ENCODE measurements at places on chromosomes 12 and 14.

- DNase-seq, result no peak
Observed at GRCh38 chr14:103149351-103150237, 26.3 kb downstream of the TNFAIP2 start.

DNA sequence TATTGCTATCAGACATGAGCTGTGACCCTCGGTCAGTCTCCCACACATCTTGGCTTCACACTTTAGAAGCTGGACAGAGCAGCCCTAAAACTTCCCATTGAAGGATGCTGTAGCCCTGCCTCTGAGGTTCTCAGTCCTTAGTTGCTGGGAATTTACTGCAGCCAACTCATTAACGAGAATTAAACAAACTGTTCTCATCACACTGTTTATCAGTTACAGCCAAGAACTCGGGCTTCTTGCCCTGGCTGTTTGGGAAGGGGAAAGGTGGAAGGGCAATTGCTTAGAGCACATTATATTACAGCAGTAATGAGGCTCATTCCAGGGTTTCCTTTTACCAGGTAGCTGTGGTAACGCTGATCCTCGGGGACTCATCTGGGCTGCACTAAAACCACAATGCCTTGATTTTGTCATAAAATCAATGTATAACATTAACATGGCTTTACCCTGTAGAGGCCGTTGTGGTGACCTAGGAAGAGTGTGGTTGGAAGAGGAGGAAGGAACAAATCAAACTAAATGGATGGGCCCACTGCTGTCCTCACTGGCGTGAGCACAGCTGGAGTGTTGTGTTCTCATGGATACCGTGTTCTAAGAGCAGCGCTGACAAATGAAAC lies 87.1 kb downstream of the GPR135 start:
- DNase-seq, result no peak

DNA sequence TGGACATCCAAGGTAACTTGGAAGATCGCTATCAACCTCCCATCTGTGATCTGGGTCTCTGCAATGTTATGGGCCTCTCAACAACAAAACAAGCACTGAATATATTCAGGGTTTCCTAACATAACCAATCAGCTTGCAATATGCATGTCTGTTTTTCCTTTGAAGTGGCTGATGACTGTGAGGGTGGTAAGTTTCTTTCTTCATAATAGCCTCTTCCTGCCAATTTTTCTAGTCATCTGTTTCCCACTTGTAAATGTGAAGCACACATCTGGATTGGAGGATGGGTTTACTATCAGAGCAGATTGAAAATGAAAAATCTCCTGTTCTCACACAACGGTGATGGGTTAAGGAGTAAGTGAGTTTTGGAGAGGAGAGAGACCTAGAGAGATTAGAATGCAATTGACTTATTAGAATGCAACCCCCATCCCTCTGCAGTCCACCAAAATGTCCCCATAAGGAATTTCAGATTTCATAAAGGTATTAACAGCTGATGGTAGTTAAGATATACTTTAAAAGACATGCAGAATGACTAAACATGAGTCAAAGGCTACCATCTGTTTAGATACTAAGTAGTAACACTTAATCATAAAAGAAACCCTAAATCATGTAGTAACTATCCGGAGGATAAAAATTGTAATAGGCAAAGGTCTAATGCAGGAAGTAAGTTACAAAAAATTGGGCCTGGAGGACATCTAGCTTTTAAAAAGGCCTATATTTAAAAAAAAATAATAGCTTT lies 58.4 kb upstream of the SAV1 start:
- DNase-seq, result no peak

DNA sequence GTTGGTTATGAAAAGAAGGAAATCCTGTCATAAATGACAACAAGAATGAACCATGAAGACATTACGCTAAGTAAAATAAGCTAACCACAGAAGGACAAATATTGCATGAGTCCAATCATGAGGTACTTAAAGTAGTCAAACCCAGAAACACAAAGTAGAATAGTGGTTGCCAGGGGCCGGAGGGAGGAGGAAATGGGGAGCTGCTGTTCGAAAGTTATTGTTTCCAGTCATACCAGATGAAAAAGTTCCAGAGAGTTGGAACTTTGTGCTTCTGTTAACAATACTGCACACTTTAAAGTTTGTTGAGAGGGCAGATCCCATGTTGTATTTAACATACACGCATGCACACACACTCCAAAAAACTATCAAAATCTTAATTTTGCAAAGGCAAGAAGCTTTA lies 69.3 kb downstream of the COCH start:
- no peak for DNase-seq
